ENCODE measurements at places on chromosomes 4 and X.

DNA sequence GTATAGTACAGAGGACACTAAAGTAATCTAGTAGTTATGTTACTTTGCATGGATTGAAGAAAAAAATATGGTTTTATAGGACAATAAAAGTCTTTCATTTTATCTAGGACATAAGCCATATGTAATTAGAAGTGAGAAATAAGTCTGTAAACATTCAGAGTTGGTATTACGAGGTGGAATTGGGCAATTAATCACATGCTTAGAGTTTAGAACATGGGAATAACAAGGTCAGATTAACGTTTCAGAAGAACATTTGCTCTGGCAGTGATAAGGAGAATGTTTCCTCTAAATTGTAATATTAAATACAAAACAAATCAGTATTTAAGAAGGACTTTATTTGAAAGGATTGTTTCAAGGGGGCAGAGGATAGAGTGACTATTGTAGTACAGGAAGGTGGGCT lies 15.6 kb upstream of the SULT1E1 start:
- no peak for DNase-seq

GRCh38 chr4:82652062-82652461 lies 90.3 kb upstream of the TMEM150C start:
- no peak for DNase-seq

GRCh38 chrX:100615005-100615404 lies 21.6 kb downstream of the TSPAN6 start:
- DNase-seq, result peak; percentile 46

- DNase-seq, result no peak
Measured at GRCh38 chr4:138097912-138098600, 144.1 kb downstream of the SLC7A11 start.

GRCh38 chrX:39969099-39969818 lies 128.5 kb downstream of the BCOR start:
- DNase-seq, result peak; percentile 42

DNA sequence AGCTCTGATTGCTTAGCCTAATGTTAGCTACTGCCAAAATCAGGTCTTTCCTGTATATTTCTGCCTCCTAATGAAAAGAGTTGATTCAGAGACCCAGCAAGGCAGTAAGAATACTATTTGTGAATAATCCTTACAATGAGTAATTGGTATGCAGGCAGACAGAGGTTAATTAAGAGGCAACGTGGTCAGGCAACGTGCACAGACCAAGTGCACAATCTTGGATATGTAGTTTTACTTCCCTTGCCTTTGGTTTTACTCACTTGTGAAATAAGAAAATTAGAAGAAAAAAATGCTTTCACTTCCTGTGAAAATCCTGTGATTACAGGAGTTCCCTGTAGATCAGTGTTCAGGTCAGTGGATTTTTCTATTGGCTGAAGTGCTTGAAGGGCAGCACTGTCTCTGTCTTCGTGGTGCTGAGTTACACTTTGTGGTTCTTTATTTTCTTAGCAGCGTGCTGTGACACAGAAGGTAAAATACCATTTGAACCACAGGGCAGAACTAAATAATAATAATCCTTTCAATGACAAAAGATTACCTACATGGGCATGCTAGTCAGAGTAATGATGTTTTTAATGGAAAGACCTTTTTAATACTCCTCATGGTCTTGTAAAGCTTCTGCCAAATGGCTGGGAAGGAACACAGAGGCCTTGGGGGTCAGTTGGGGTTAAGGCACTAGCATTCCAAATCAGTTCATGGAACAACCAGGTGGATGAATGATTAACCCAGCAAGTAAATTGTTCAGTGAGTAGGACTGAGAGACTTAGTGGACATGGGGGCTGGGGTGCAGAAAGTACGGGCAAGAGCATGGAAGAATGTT lies 430.9 kb downstream of the MAPK10 start:
- DNase-seq, result peak; percentile 83
